ENCODE measurements at places on chromosomes 6 and 20.

GRCh38 chr6:2960935-2961334 lies 10.4 kb downstream of the SERPINB6 start:
- DNase-seq, result no peak

- DNase-seq, result no peak
These were observed 3.5 kb downstream of the FKBP1C start for GRCh38 chr6:63214816-63215215.

- no peak for DNase-seq
These were observed 45.4 kb upstream of the SLCO4A1 start for GRCh38 chr20:62596921-62597320.

DNA sequence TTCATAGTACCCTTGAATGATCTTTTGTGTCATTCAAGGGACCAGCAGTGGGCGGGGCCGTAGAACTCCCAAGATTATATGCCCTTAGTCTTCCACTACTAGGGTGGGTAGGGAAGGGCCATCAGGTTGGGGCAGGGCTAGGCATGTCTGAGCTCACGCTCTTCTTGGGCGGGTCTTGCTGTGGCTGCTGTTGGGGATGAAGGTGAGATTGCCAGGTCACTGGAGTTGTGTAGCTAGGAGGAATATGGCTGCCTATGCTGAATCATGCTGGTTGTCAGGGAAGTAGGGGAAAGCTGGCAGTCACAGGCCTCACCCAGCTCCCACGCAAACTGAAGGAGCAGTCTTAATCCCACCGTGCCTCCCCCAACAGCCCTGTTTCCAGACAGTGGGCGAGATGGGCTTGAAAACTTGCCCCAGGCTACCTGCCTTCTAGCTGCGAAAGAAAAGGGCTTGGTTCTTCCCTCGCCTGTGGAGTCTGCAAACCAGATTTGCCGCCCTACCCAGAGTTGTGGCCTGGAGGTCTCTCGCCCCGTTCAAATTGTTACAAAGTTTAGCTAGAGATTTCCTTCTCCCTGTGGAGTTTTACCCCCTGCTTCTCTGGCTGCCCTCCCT lies 76.4 kb upstream of the ADGRF4 start:
- no peak for DNase-seq

GRCh38 chr6:158897236-158897635 lies 78.1 kb upstream of the EZR start:
- no peak for DNase-seq

GRCh38 chr6:87282743-87283142 lies 39.6 kb upstream of the SMIM8 start:
- no peak for DNase-seq

DNA sequence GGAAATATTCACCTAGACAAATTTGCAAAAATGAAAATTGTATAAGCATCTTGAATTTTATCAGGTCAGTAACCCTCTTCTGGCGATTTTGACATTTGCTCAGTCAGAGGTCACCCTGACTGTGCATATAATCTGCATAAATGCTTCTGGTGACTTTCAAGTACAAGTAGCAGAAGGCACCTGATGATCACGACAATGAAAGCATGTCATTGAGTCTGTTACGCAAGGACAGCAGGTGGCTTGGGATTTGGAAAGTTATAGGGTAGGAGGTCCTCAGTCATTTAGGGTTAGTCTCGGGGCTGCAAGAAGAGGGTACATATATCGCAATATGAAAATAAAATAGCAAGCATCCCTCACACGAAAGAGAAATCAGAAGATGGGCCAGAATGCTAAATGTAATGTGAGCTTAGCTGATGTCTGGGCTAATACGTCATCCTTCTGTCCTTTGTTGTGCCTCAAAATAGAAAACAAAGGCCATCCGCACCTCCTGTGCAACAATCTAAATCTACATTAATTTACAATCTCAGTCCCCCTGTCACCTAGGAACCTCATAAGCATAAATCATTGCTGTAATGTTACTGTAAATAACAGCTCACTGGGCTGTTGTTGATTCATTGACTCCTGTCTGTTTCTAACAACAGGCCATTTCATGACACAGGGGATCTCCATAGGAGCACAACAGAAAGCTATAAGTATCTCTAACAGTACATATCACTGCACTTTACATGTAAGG lies 155.2 kb upstream of the RSPO3 start:
- no peak for DNase-seq

DNA sequence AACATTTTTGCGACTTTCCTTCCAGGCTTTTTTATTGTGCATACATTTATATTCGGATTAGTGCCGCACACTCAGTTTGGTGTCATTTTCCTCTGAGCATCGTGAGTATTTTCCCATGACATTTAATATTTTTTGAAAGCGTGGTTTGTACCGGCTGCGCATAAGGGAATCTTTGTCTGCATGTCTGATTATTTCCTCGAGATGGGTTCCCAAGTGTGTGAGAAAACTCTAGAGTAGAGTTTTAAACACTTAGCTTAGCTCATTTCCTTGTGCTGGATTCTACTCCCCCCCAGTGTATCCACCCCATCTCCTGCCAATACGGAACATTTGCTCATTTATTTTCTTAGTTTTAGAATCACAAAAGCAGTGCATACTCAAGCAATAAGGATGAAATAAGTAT lies 94.3 kb downstream of the CDC5L start:
- DNase-seq, result no peak

GRCh38 chr6:90940812-90941481 lies 354.1 kb upstream of the MAP3K7 start:
- DNase-seq, result peak; percentile 54

DNA sequence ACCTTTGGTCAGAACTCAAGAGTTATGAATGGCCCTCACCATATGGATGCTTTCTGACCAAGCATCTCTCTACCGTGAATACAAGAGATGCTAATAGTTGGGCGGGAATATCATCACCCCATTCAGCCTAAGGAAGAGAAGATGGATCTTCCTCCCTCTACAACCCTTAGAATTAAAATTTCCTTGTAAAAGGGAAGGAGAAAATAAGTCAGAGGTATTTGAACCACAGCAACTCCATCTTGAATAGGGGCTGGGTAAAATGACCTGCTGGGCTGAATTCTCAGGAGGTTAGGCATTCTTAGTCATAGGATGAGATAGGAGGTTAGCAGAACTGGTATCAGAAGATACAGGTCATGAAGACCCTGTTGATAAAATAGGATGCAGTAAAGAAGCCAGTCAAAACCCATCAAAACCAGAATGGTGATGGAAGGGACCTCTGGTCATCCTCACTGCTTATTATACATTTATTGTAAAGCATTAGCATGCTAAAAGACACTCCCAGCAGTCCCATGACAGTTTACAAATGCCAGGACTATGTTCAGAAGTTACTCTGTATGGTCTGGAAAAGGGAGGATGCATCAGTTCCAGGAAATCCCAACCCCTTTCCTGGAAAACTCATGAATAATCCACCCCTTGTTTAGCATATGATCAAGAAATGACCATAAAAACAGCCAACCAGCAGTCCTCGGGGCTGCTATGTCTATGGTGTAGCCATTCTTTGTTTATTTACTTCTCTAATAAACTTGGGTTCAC lies 101.2 kb downstream of the DTNBP1 start:
- DNase-seq, result no peak

- DNase-seq, result no peak
These were observed 7.2 kb downstream of the PI16 start for GRCh38 chr6:36961441-36962435.

DNA sequence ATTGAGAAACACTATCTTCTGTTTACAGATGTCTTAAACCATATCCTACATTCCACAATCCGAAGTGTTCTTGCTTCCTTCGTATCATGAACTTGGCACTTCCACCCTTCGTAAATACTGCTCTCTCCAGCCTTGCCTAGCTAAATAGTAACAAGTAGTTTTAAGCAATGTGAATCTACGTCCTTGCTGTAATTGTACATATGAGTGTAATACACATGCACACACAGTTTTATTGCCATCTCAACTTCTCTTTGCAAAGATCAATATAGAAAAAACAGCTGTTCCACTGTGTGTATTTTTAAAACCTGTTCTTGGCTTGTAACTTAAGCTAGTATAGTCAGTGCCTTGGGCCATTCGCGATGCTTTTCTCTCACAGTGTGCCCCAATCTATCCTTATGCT lies 1524.7 kb downstream of the GRIK2 start:
- no peak for DNase-seq

- no peak for DNase-seq
These were observed 48.6 kb downstream of the TSPYL4 start for GRCh38 chr6:116205281-116205680.

DNA sequence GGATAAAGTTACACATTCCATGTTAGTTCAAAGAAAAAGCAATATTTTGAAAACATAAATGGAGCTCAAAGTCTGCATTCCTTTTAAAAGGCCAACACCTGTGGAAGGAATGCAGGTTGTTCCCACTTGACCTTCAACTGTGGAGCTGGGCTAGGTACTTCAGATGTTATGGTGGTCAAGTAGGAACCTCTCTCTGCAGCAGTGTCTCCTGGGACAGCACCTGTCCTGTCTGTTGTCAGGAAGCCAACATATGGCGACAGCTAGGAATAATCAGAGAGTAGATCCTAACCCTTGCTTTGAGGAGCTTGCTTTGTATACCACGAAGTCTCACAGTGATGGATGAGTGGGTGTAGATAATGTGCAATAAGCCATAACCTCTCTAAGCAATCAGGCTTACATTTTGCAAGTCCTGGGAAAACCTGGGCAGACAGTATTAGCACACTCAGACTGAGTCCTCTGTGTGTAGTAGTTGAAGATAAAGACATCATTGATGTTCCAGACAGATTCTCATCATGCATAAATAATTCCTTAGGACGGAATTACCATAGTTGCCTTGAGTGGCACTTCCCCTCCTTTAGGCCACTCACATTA lies 347.5 kb downstream of the PRL start:
- DNase-seq, result no peak
